ENCODE measurements at places on chromosomes 2 and 18.

DNA sequence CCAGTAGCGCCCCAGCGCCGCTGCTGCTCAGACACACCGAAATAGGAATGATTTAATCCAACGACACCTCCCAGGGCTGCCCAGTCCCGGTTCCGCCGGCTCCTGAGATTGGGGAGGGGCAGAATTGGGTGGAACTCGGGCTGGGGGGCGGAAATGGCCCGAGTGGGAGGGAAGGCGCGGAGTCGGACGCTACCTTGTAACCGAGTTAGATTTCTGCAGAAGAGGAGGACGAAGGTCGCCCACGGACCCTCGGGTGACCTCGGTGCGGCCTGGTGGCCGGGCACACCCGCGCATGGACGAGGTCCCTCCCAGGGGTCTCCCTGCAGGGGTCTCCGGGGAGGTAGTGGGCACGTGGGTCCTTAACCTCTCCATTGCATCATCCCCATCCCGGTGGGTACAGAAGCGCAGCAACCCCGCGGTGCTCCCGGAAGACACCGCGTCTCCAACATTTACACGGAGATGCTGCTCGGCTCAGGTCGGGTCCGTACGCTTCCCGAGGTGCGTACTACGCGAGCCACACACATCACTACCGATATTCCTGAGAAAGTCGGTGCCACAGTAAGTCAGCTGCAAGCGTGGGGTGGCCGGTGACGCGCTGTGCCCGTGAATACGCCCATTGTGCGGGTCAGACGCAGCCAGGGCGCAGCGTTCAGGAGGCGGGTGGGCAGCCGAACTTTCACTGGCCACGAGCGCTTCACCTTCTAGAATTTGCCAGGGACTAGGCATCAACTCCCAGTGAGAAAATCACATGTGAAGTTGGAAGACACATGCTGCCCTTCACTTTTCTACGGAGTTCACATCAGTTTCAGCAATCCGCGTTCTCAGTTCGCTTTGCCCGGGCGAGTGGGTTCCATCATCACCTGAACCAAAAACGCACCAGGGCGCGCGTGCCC is 3.0 kb downstream of the ZNF516 start:
- DNase-seq = peak; percentile 30

DNA sequence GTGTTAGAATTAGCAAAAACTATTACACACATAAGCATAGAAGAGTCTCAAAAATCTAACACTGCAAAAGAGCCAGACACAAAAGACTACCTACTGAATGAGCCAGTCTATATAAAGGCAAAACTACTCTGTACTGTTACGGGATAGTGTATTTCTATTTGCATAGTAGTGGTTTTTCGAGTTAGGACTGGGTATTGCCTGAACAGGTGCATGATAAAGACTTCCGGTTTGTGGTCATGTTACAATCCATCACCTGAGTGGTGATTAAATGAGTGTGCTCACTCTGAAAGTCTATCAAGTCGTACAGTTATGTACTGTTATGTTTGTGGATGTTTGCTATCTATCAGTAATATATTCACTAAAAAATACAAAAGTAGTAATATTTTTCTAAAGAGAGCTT is 523.3 kb upstream of the SYT4 start:
- DNase-seq = no peak

GRCh38 chr18:61727241-61728193 is 165.3 kb downstream of the RNF152 start:
- DNase-seq = no peak

DNA sequence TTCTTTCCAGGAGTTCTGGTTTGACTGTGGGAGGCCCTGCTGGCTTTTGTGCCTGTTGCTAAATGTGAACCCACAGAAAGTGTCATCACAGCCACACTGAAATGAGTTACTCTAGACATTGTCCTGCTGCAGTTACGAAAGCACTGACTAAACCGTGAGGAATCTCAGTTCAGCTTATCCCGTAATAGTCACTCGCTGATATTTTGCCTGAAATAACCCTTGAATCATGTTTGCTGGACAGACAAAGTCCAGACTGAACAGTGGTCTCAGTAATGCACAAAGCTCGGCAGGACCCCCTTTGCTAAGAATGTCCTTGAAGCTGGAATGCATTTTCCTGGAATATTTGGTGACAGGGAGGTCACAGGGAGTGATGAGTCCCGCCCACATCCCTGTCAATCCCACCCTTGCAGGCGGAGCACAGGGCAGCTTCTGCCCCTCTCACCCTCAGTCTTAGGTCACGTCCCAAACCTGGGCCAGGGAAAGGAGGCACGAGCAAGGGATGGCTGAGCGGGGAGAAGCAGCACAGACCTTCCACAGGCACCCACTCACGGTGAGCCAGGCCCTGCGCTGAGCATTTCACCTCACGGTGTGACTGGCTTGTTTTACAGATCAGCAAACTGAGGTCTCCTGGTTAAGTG is 53.4 kb downstream of the ADI1 start:
- no peak for DNase-seq

DNA sequence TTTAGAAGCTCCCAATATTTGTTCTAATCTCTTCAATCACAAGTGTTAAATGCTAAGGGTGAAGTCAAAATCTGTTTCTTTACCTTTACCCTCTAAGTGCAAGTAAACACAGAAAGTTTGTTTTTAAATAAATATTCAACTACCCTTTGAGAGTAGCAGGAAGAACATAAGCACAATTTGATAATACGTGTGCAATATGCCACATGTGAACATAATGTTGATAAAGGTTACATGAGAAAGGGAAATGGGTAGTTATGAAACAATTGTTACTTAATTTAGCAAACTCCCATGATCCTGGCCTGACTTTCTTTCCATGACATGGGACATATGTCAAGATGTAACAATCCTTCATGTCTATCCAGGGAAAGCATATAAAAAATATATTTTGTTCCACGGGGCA is 7.1 kb downstream of the SPRED2 start:
- DNase-seq = no peak

DNA sequence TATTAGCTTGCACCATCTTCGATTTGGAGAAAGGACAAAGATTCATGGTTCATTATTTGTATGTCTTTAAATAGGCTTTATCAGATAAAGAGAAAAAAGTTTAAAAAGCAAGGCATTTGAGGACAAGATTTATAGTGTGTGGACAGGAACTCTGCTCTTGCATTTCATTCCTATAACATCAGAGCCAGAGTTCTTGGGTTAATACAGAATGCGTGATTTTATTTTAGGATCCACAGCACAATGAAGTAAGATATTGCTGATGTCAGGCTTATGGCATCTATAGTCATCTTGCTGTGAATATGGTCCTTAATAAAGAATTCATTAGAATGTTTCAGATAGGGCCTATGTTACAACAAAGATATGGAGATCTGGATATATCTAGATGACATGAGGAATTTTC is 19.7 kb downstream of the RASGRP3 start:
- DNase-seq = no peak

DNA sequence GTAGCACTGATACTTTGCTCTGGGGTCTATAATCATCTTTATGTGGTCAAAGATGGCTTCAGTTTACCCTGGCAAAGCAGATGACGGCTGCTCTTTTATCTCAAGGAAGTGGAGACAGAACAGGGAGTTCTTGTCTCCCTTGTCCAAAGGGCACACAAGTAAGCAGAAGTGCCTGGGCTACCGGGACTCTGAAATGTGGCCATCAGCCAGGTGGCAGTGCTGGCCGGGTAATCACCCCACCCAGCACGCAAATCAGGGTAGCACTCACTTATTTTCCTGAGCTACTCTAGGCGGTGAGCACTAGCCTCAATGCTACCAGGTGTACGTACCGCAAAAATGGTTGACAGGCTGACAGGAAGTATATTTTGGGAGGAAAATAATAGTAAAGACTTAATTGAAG is 119.7 kb upstream of the ETAA1 start:
- no peak for DNase-seq

DNA sequence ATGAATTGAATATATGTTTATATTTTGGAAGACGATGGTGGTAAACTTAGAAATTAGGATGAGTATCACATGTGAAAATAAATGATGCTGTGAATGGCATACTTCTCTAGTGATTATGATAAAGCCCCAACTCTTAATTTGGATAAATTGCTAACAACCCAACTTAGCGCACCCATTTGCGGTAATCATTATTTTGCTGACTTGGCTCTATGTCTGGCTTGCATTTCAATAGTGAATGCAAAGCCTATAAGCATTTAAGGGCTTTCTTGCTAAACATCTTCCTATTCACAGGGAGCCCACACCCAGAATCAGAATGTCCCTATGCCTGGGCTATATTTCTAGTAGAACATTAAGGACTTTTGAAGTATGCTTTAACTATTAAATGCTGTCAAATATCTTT is 910.7 kb upstream of the FANCL start:
- DNase-seq = no peak

- DNase-seq = peak; percentile 34
These were observed 193.7 kb upstream of the ID2 start for GRCh38 chr2:8488001-8488738.

- DNase-seq = no peak
These were observed 50.2 kb upstream of the DTNA start for GRCh38 chr18:34659579-34660517.

- no peak for DNase-seq
These were observed 244.5 kb upstream of the REG3G start for GRCh38 chr2:78780864-78781583.

- no peak for DNase-seq
These were observed 496.0 kb downstream of the ERBB4 start for GRCh38 chr2:212042562-212042961.

GRCh38 chr18:26655525-26656430 is 107.4 kb upstream of the KCTD1 start:
- DNase-seq = no peak

DNA sequence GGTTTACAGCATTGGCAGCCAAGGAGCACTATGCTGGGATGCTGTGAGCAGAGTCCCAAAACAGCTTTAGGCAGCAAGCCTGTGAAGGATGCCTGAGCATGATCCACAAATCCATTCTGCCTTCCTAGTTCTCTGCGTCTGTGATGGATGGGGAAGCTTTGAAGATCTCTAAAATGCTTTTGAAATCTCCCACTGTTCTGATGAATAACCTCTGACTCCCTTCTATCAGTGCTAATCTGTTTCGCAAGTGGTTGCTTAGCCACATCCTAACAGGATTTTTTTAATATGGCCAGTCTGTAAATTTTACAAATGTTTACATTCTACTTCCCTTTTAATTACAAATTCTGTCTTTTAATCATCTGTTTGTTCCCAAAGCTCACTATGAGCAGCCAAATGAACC is 319.2 kb downstream of the GULP1 start:
- no peak for DNase-seq

DNA sequence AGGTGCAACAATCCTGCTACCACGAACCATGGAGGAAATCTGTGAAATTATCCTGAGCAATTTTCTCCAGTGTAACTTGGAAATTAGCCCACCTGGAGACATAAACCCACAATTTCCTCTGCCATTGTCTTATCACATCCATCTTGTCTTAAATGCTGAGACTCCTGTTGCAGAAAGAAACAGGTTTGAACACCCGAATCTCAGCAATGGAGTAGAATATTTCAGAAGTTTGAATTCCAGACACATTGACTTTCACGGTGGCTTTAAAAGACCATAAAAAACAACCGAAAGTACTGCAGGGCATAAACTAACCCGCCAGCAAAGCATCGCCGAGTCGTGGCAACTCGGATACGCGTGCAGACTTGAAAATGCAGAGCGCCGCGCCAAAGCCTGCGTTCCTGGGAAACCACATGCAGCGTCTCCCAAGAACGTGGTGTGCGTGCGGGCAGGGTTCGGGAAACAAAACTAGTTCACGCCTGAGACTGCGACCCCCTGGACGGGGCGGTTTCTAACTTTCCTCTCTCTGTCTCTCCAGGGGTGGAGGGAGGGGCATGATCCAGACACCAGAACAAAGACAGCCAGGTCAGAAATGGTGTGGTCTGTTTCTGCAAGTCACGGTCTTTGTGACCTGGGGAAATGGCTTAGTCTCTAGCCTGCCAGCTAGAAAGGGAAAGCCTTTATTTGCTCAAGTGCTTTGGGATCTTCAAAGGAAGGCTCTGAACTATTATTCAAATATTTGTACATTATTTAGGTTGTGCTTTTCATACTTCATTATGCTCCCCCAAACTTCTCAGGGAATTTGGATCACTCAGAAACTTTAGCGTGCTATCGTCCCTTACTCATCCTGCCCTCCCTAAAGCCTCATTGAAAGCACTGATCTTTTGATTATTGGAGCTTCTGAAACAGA is 26.9 kb upstream of the KCTD1 start:
- DNase-seq = no peak

- DNase-seq = no peak
These were observed 116.9 kb downstream of the NR4A2 start for GRCh38 chr2:156215656-156216055.
